ENCODE measurements at places on chromosomes 1 and 21. TPM values are rescaled to one million over a fixed set of nuclear protein-coding genes. Genes with fewer than 3 reads are reported as not detected.
A peak's percentile ranks its signal among the peaks of the same experiment; 100 is the strongest.

DNA sequence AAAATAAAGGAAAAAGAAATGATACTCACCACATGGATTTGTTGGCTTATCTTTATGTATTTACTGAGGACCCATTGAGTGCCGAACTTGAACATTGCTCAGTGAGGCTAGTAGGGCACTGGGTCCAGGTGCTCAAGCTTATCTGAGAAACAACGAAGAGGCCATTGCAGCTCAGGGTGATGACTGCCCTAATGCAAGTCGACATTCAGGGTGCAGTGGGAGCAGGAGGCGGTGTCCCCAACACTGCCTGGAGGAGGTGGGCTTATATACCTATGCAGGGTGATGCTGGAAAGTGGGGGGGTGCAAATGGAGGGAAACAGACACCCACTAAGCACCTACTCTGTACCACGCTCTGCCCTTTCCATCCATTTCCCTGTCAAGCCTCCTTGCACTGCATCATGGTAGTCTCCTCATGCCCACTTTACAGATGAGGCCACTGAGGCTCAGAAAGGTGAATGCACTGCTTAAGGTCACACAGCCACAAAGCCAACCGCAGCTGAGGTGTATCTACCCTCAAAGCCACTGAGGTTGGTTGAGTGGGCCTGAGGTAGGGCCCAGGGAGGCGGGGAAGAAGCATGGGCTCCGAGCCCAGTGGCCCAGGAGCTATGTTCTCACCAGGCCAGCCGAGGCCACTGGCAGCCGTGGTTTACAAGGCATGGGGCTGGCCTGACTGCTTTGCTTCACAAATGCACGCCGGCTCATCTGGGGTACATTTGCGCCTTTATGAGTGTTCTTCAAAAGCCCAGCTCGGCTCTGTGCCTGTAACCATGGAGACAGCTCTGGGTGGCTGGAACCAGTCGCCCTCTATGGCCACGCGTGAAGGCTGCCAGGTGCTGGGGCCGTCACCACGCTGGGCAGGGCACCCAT lies 103.8 kb downstream of the EPHB2 start:
- DNase-seq, result no peak

GRCh38 chr1:23376890-23377811 lies 7.5 kb upstream of the ZNF436 start:
- no peak for DNase-seq

GRCh38 chr1:76343356-76343755 lies 268.8 kb downstream of the ST6GALNAC3 start:
- DNase-seq, result no peak

DNA sequence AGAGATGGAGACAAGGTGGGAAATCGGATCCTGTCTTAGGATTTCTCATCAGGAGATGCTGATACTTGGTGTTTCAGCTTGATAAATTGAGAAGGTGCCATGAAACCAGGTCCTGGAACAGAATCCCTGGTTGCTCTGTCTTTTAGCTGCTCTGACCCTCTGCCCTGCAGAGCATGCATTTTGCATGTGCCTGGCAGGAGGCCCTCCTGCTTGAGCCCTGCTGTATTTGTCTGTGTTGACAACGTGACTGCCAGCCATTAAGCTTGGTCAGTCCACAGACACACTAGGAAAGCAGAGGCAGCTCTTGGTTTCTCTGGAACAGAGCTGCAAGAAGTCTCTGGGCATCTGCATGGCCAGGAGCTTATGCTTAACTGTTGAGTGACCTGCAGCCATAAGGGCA lies 2.5 kb downstream of the SLC25A44 start:
- no peak for DNase-seq

DNA sequence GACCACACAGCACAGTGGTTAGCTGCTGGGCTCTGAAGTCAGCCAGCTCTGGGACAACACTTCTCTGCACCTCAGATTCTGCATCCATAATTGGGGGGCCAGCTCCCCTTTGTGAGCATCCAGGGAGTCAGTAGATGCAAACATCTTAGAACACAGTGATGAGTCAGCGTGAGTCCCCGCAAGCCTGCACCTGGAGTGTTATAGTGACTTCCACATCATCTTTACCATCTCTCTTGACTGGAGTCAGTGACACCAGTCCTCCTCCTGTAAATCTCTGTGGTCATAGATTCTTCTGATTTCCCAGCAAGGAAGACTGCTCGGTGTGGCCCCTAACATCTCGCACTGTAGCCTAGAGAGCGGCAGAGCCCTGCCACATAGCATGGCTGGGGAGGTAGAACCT lies 13.9 kb upstream of the EDN2 start:
- DNase-seq, result no peak

GRCh38 chr1:7294636-7295035 lies 476.5 kb upstream of the VAMP3 start:
- DNase-seq, result no peak

GRCh38 chr1:224644553-224645154 lies 28.5 kb downstream of the CNIH3 start:
- no peak for DNase-seq

GRCh38 chr1:29156543-29157268 lies 25.0 kb downstream of the SRSF4 start:
- DNase-seq, result no peak

GRCh38 chr1:41661428-41662060 lies 177.1 kb upstream of the EDN2 start:
- no peak for DNase-seq

- DNase-seq, result no peak
These were observed 23.9 kb downstream of the RAB3B start for GRCh38 chr1:51966559-51966958.

GRCh38 chr1:230487773-230488428 lies 61.8 kb upstream of the PGBD5 start:
- DNase-seq, result no peak

DNA sequence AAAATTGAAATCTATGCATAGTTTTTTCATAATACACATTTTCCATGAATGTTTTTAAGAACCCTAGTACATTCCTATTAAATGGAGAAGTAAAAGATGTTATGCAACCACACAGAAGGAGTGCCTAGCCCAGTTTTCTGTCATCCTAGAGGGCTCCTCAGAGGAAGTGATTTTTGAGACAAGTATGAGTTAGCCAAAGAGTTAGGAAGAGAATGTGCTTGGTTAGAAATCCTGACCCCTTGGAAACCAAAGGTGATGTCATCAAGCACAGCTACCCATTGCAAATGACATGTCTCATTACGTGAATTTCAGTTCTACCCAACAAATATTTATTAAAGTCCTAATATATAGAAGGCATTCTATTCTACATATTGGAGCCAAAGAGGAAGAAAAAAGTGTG lies 88.9 kb upstream of the TNFSF4 start:
- no peak for DNase-seq

DNA sequence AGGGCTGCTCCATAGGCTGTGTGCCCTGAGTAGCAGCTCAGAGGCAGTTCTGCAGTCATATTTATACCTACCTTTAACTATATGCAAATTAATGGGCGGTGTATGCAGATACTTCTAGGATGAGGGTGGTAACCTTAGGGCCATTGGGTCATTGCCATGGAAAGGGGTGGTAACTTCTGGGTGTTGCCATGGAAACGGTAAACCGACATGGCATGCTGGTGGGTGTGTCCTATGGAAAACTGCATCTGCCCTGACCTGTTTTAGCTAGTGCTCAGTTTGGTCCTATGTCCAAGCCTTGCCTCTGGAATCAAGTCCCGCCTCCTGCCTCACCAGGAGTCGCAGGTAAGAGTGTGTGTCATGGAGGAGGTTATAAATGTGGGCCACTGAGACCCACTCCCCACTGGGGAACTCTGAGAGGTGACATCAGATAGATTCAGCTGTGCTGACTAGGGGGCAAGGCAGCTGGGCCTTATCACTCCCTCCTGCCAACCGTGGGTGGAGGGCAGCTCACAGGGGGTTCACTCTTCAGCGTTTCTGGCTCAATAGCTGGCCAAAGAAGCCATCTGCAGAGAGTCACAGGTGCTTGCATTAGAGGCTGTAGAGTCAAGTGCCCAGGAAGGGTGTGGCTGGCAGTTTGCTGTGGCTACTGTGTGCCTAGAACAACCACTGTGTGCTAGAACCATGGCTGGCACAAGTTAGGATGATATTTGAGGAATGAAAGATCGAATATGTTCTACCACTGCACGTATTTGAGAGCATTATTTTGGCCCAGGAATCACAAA lies 19.0 kb downstream of the BACE2 start:
- no peak for DNase-seq

GRCh38 chr1:202701200-202701599 lies 9.1 kb downstream of the SYT2 start:
- no peak for DNase-seq

DNA sequence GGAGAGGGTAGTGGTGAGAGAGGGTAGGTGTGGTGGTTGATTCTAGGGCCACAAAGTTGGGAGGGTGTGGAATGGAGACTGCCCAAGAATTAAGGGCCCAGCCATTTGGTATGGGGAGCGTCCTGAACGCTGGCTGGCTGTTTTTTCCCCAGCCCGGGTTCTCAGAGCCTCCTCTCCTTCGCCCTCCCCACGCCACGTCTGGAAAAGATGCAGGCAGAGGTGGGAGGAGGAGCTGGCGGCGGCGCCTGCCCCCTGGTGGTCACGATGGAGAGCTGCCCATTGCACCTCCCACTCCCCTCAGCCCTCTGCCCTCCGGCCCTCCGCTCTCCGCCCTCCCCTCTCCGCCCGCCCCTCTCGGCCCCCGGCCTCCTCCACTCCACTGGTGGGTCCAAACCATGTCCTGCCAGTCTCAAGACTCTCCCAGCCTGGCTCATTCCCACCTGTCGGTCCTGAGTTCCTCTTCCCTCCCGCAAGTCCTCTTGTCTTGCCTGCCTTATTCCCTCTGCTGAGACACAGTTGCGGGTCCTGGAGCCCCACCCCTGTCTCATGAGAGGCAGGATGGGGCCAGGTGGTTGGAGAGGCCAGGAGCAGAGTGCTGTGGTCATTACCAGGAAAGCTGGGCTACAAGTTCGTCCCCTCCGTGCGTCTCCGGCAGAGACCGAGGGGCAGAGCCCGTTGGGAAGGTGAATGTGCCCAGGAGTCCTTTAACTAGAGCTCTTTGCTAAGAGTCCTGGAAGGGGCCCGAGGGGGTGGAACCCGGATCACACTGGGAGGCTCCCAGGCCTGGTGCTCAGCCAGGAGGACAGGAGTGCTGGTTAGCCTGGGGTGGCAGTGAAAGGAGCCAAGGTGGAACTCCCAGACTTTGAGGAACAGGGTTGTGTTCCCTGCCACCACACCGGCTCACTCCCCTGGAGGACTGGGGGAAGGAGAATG lies 22.6 kb downstream of the ETNK2 start:
- DNase-seq, result peak; percentile 92

DNA sequence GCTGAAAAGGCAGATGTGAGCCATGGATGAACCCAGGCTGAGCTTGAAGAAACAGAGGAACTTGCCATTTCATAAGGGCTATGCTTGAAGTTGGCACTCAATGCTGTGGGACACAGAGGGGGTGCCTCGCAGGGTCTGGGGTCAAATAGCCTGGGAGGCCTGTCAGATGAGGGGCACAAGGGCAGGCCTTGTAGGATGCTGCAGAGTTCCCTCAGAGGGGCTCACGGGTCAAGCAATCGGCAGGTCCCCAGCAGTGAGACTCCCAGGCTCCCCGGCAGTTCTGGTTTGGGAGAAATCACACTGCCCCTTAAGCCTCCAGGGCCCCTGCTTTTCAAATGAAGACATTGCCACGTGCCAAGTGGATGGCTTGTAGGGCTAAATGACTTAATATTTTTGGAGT lies 116.7 kb upstream of the GRIK3 start:
- no peak for DNase-seq

- no peak for DNase-seq
These were observed 5.1 kb upstream of the SRM start for GRCh38 chr1:11064942-11065341.

GRCh38 chr1:105137543-105138457 lies 1388.1 kb downstream of the AMY1C start:
- peak; percentile 52 for DNase-seq

DNA sequence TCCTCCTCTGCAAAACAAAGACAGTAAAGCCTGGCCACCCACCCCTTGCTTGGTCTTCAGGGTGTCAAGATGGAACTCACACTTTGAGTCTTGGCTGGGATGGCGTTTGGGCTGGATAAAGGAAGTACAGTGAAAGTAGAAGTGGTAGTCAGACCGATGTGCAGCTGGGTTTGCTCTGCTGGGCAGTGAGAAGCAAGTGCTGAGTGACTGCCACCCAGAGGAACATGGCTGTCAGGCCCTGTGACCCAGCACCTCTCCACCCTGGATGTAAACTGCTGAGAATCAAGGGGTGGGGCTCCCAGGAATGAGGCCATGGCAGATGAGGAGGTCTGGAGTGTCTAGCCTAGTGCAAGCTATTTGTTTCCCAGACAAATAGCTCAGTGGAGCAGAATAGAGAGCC lies 51.2 kb downstream of the POFUT2 start:
- no peak for DNase-seq

DNA sequence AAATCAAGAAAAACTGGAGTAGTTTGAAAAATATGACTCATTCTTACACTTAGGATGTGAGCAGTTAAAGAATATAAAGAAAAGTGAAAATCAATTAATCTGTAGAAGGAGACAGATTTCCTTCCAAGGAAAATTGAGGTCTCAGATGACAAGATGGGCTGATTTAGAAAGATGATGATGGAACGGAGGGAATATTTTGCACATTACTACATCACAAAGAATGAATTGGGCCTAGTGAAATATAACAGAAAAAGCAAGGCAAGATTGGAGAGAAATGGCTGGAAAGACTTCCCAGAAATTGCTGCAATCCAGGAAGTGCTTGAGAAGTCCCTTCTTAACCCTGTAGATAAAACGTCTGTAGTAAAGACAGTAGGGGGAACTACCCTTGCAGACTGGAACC lies 169.1 kb upstream of the SYT6 start:
- DNase-seq, result no peak

DNA sequence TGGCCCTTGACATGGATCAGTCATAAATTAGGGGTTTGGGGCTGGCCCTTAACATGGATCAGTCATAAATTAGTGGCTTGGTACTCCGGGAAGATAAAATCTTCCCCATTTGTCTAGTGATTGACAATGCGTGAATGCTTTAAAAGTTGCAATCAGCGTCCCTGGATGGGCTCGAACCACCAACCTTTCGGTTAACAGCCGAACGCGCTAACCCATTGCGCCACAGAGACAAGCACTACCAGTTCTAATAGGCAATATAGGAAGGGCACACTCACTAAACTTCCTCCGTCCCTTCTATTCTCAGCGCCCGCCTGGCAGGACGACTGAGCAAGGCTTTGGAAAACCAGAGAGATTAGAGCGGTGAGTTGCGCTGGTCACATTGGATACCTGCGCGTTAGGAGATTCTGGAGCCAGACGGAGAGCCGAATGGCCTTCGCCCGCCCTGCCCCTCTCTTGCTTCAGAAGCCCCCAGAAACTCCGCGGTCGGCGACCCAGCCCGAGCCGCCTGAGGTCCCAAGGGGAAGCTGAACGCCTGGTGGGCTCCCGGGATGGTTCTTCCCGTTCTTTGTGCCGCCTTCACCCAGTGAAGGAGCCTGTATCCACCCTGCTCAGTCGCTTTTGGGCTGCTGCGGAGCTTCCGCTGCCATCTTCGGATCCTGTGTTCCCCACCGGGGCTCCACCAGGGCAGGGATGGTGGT lies 235.9 kb downstream of the FAM72C start:
- DNase-seq, result no peak

Gene FMO1
- total RNA-seq, result 0.35 TPM

Gene LCE3E
- not detected for total RNA-seq

Gene RGS5
- total RNA-seq, result 246 TPM

Gene LCE2C
- total RNA-seq, result not detected

Gene OR10J1
- total RNA-seq, result not detected

Gene REN
- total RNA-seq, result not detected

Gene OR14C36
- not detected for total RNA-seq
